ENCODE measurements at places on chromosomes 6 and 20.

DNA sequence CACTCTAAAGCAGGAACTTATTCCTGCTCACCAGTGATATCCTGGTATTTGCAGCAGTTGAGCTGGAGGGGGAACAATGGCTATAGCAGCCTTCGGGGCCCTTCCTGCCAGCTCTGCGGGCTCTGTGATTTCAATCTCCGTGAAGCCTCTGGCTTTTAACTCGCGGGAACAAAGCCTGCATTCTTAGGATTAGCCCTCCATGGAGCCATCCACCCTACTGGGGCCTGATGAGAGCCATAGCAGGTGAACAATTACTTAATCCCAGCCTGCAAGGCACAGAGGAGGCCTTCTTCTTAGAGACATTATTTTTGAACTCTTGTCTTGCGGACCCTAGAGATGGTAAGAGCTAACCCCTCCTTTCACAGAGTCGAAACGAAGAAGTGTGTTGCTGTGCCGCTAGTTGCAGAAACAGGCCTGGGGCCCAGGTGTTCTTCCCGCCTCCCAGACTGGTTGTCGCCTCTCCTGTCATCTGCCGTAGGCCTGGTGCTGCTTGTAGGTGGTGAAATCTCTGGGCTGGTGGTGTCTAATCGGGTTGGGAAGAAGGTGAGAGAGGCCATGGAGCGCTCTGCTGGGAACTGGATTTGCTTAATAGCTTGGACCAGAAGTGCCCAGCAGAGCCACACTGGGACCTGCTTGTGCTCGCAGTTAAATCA is 9.7 kb downstream of the GHRH start:
- no peak for DNase-seq

GRCh38 chr6:135537741-135538301 is 40.3 kb upstream of the AHI1 start:
- DNase-seq, result peak; percentile 5

DNA sequence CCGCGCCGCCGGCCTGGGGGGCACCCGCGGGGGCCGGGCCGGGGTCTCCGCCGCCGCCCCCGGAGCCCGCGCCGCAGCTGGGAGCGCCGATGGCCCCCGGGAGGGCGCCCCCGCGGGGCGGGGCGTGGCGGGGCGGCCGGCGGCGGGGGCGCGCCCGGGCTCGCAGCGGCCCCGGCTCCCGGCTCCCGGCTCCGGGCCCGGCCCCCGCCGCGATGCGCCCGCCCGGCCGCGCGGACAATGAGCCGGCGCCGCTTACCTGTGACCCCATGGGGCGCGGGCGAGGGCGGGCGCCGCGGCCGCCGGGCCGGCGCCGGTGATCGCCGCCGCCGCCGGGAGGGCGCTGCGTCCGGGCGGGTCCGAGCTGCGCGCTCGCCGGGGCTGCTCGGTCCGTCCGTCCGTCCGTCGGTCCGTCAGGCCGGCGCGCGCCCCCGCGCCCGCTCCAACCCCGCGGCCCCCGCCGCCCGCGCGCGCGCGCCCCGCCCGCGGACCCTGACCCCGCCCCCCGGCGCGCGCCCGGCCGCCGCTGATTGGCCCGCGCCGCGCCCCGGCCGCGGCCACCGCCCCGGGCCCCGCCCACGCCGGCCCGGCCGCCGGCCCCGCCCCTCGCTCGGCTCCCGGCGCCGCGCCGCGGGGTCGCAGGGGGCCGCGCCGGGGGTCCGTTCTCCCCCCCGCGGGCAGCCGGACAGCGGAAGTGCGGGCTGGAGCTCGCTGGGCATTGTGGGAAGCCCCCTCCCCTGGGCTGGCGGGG is at the start of gene ZBTB46:
TSS of gene ZBTB46 (minus strand) at position 424 of the 748 bp plus-strand sequence. CDS start 40,507 bp downstream, outside the sequence.
- no peak for DNase-seq

DNA sequence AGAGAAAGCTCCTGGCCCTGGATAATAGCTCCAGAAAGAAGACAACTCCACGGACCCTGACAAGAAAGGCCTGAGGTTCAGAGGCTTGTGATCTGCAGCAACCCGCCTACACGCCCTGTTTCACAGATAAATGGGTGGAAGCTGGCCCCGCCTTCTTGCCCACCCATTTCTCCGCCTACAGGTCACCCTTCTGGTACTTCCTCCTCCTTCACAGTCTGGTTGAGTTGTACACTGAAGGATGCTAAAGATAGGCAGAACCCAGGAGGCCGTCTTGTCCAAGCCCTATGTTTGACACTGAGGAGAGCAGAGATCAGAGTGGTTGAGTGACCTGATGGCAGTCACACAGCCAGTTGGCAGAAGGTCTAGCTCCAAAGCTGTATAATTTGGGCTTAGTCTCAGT is 34.2 kb upstream of the MDGA1 start:
- peak; percentile 49 for DNase-seq

DNA sequence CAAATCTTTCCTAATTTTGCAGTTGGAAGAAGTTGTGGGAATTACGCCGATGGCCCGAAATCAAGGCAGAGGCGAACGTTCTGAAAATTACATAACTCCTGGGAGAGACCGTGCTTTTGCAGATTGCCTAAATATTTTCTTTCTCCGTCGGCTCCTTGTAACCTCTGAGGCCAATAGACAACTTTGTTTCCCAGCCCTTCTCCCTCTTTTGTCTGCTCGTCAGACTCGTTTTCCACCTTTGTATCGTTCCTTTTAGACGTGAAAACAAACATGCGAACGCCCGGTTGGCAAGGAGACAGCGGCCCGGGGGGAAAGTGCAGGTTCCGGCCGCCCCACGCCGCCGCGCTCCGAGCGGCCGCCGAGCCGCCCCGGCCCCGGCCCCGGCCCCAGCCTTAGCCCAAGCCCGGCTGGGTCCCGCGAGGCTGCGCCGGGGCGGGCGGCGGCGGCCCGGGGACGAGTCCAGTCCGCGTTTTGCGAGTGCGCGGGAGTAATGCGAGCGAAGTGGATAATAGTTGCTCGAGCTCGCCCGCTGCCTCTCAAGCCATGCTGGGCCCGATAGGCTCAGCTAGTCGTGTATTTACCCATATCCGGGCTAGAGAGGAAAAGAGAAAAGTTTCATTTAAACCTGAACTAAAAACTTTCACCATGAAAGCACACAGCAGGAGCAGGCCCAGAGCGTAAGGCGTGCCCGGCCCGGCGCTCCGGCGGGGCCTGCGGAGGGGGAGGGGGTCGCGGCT is at the start of gene ARID1B:
TSS of gene ARID1B (plus strand) at position 539 of the 737 bp plus-strand sequence. CDS start 303 bp downstream, outside the sequence.
- DNase-seq, result peak; percentile 75

DNA sequence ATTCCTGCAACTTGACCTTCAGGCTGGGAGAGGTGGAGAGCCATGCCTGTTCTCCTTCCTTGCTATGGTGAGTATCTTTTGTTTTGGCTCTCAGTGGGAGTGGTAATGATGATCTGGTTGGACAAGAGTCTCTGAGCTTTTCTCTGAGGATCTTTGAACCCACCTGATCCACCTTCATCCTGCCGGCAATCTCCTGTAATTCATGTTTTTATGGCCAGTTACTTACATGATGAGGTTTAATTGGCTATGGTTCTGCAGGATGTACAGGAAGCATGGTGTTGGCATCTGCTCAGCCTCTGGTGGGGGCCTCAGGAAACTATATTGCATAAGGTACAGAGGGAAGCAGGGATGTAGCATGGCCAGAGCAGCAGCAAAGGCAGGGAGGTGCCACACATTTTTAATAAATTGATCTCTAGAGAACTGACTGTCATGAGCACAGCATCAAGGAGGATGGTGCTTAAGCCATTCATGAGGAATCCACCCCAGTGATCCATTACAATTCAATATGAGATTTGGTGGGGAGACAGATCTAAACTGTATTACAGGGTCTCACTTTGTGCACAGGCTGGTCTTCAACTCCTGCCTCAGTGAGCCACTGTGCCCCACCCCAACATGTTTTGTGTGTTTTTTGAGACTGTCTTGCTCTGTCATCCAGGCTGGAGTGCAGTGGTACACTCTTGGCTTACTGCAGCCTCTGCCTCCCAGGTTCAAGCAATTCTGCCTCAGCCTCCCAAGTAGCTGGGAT is 10.0 kb downstream of the HSPA1B start:
- DNase-seq, result no peak

- DNase-seq, result no peak
These were observed 228.2 kb downstream of the RFPL4B start for GRCh38 chr6:112575309-112575834.

DNA sequence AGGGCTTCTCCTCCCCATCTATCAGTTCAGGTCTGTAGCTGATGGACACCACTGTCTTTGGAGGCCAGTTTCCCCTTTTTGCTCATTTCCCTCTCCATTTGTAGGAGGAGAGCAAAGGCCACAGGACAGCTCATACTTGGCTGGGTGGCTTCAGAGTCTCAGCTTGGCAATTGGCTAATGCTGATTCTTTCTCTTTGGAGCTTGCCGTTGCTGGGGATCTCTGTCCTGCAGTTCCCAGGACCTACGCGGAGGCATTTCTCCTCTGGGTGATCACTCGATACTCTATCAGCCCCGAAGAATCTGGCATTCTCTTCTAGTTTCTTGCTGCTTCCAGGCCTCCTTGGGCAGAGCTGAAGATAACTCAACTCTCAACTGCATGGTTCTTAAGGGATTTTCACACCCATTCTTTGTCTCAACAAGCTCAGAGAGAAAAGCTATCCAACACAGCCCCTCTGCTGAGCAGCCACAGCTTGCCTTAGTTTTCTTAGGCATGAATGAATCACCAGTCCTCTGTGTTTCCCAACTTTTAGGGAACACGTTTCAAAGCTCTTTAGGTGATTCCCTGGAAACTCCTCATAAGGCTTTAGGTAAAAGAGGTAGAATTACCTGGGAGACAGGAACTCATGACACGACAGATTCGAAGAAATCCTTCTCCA is 19.2 kb upstream of the SSR1 start:
- no peak for DNase-seq

- no peak for DNase-seq
These were observed 31.2 kb downstream of the MUC22 start for GRCh38 chr6:31041372-31041974.

GRCh38 chr6:98672681-98673475 is 161.5 kb upstream of the POU3F2 start:
- DNase-seq, result no peak

- DNase-seq, result no peak
These were observed 184.5 kb upstream of the RAB32 start for GRCh38 chr6:146359131-146359530.

- DNase-seq, result no peak
These were observed 263.4 kb downstream of the RIMS1 start for GRCh38 chr6:72149715-72150114.

DNA sequence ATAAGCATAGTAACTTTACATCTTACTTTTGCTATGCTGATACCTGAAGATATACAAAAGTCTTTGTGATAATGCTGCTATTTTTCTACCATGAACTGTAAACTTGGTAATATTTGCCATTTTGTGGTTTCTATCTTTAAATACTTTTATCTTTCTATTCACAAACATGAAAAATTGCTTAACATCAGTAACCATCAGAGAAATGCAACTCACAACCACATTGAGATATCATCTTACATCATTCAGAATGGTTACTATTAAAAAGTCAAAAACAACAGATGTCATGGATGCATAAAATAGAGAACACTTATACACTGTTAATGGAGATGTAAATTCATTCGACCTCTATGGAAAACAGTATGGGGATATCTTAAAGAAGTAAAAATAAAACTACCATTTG is 112.0 kb downstream of the TRDN start:
- DNase-seq, result no peak

GRCh38 chr6:144017166-144018094 is 9.4 kb upstream of the PLAGL1 start:
- no peak for DNase-seq

DNA sequence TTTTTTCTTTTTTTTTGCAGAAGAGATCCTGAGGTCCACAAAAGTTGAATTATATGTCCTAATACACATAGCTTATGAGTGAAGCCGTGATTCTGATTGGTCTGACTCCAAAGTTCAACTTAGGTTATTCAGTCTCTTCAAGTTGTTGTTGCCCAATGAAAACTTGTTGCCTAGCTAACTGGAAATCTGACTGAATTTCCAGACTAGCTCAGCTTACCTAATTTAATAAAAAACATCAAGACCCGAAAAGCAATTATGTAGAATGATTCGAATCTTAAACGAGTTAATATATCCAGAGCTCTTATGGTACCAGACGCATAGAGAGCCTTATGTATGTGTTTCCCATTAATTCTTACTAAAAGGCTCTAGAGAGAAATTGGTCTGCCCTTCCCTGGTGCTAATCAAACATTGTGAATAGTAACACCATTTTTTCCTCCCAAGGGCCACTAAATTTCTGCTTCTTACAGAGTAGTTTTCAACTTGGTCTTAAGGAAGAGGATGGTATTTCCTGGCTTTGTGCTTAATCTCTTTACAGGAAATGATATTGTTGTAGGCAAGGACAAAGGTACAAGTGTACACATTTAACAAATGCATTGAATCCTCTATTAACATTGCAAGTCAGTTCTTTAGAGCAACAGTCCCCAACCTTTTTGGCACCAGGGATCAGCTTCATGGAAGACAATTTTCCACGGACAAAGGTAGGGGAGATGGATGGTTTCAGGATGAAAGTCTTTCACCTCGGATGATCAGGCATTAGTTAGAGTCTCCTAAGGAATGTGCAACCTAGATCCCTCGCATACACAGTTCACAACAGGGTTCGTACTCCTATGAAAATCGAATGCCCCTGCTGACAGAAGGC is 107.9 kb downstream of the TSHZ2 start:
- no peak for DNase-seq

GRCh38 chr6:125001684-125002405 is 39.6 kb downstream of the RNF217 start:
- DNase-seq, result no peak

- no peak for DNase-seq
These were observed 36.2 kb downstream of the PDRG1 start for GRCh38 chr20:31915491-31916280.

- no peak for DNase-seq
These were observed 289.9 kb upstream of the ZFP64 start for GRCh38 chr20:52481443-52481842.

Data from stimulated activated naive CD4-positive, alpha-beta T cell treated with Interleukin-2 at 50 U/mL for 16 hours (primary cell).